ENCODE measurements at places on chromosomes 16 and 17.

- no peak for DNase-seq
Measured at GRCh38 chr16:75241955-75242354, 9.5 kb downstream of the BCAR1 start.

- no peak for DNase-seq
Measured at GRCh38 chr17:42459801-42460281, 1.2 kb downstream of the ATP6V0A1 start.

- DNase-seq = no peak
Measured at GRCh38 chr17:72135546-72136325, 14.9 kb downstream of the SOX9 start.

DNA sequence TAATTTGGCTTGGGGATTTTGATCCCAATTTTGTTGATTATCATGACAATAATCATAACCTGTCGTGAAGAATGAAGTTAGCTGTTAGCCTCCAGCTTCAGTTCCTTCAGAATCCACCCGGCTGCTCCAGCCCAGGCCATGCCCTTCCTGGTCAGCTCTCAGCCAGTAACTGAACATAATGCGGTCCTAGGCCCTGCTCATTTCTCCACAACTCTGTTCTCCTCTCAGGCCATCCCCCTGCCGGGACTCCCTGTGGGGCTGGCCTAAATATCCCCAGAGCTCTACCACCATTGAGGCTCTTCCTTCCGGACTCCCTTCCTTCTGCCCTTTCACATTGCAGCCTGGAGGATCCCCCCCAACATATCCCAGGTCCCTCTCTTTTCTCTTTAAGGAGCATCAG is 833.4 kb upstream of the GOT2 start:
- DNase-seq = no peak
